ENCODE measurements at places on chromosomes 7 and 10. TPM values are rescaled to one million over a fixed set of nuclear protein-coding genes. Genes with fewer than 3 reads are reported as not detected.

Gene LRIT1
- not detected for total RNA-seq

Gene TMEM176A
- not detected for total RNA-seq

Gene CPA2
- total RNA-seq: 0.43 TPM

Gene NEUROG3
- not detected for total RNA-seq

Gene HOXA4
- 1.7 TPM for total RNA-seq

Gene ADRB1
- not detected for total RNA-seq

Gene ARMC3
- 0.65 TPM for total RNA-seq

Gene BMPR1A
- 90.9 TPM for total RNA-seq

Gene CUL1
- 58.1 TPM for total RNA-seq

Gene MKI67
- 17.0 TPM for total RNA-seq

Gene EVX1
- not detected for total RNA-seq

Gene PVRIG
- total RNA-seq: not detected

Gene TDRD1
- total RNA-seq: under 0.01 TPM

Gene CYP26C1
- 0.26 TPM for total RNA-seq

Gene PNLIP
- not detected for total RNA-seq

Gene LRGUK
- total RNA-seq: 0.26 TPM

Gene GNGT1
- total RNA-seq: not detected

Gene UROS
- 93.3 TPM for total RNA-seq
